ENCODE measurements at places on chromosomes 5 and 9.

GRCh38 chr9:98264516-98264915 lies 9.1 kb upstream of the TBC1D2 start:
- no peak for DNase-seq

DNA sequence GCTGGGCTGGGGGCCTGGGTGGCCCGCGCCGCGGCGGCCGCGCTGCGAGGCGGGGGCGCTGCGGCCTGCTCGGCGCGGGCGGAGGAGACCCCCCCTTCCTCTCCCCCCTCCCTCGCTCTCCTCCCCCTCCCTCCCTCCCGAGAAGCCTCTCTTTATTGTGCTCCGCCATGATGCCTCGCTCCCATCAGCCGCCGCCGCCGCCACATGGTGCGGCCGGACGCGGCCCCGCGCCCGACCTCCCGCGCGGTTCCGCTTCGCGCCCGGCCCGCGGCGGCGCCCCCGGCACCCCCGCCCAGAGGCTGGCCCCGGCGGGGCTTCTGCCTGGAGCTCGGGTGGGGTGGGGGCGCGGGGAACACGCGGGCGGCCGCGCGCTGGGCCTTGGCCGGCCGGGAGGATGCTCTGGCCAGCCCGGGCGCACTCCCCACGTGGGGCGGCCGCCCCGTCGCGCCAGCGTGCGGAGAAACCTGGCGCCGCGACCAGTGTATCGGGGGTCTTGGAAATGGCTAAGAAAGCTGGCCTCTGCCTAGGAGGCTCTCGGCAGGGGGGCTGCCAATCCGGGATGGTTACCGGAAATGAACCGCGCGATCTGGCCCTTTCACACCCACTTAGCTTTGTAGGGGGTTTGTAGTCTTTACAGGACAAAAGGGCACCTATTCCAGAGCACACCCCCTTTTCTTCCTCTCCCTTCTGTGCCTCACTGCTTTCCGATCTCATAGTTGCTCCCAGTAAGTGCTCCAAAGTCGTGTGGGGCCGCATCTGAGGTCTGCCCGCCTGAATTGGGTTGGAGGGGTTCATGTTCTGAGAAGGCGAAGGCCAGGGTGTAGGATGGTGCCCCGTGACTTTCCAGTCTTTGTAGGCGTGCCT lies 1.0 kb downstream of the SET start:
- no peak for DNase-seq

DNA sequence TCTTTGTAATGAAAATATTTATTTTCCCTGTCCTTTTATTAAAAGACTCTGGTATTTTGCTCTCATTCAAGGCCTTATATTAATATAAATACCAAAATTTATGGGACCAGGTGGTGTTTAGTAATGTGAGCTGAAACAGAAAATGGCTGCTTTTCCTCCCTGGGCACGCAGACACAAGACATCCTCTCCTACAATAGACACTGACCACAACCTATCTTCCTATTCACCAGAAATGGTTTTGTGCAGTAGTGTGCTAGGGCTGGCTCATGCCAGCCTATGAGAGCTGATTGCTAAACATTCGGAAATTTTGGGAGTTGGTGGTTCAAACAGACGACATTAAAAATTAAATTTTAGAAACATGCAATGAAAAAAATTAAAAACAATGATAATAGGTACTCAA lies 338.2 kb downstream of the BNC2 start:
- no peak for DNase-seq

DNA sequence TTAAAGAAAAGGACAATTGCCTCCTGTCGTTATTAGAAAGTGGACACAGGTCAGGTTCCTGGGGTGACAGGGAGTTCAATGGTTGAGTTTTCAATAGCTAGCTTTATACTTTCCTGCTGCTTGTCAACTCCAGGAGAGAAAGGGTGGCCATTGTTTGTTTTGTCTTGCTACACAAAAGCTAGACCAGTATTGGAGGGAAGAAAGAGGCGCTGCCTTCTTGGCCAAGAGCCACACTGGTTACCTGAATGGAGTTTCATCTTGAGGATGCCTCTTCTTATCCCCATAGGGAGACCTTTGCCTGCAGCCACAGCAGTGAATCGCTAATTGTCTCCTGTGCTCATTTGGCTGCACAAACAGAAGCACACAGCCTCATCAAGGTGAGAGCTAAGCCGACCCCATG lies 279.4 kb upstream of the GRIA1 start:
- peak; percentile 62 for DNase-seq

DNA sequence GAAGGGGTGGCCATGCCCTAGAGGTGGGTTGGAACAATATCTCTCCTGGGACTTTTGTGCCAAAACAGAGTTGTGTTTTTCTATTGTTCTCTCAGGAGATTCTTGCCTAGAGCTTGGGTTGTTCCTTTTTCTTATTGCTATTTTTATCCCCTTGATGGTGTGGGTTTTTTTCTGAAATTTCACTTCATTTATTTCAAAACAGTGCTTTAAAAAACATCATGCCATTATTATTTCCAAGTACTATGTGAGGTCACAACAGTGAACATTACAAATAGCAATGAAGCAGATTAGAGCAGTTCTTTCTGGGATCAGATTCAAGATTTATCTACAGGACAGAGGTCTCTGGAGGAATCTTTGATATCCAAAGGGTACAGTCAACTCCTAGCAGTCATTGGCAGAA lies 76.6 kb downstream of the ACTBL2 start:
- DNase-seq = no peak

- DNase-seq = no peak
These were observed 78.2 kb downstream of the FAM114A2 start for GRCh38 chr5:153960269-153961215.

GRCh38 chr5:116778032-116778431 lies 203.4 kb upstream of the SEMA6A start:
- no peak for DNase-seq

- no peak for DNase-seq
These were observed at the start of gene PSD2 for GRCh38 chr5:139795074-139796001. Gene PSD2, plus strand, starts transcription at chr5:139795808. Its CDS starts 13,633 bp downstream, at chr5:139809441.

DNA sequence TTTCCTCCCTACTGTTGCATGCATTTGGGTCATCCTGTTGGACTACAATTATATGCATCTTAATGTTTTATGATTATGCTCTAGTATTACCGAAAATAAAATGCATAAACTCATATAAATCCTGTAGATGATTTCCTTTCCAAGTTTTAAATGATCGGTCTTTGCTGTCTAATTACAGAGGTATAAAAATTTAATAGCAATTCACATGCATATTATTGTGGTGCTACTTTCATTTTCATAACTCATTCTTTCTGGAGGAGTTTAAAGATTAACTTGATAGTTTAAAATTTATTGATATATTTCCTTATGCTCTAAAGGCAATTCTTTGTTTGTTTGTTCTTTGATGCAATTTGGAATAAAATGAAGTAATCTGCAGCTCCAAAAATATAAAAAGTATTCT lies 1475.1 kb downstream of the MAT2B start:
- DNase-seq = no peak

- no peak for DNase-seq
These were observed 689 bp upstream of the GLRA1 start for GRCh38 chr5:151925340-151925739.

- DNase-seq = no peak
These were observed 143.9 kb upstream of the FBN2 start for GRCh38 chr5:128681764-128682592.

DNA sequence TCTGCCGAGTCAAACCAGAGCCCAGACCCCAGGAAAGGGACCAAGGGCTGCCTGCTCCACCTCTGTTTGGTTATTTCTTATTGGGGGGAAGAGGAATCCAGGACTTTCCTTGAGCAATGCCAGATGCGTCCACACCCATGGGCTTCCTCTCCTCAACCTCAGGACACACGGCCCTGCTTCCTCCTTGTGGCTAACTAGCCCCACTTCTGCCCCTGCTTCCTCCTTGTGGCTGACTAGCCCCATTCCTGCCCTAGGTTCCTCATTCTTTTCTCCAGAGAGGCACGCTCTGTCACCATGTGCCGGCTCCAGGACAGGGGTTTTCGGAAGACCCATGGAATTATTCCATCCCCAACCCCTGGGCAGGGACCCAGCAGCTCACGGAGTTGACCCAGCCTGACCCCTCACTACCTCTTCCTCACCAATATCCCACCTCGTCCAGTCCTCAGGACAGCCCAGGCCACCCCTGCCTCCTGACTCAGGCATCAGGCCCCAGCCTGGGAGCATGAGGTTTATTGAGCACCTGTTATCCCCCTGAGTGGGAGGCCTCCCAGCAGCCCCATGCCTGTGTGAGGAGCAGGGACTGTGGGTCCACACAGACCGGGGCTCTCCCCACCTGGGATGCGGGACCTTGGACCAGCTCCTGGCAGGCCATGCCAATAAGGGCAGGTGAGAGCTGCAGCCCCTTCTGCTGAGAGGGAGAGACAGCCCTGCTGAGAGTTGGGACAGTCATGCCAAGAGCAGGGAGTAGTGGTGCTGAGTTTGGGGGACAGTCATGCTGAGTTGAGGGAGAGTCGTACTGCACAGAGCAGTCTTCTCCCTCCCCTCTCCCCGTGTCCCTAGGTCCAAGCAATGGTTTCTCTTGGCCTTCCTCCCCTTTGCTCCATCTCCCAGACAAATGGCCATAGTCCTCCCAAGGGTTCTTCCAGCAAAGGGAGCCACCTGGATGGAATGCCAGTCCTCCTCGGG lies 11.8 kb upstream of the FCN1 start:
- DNase-seq = no peak

DNA sequence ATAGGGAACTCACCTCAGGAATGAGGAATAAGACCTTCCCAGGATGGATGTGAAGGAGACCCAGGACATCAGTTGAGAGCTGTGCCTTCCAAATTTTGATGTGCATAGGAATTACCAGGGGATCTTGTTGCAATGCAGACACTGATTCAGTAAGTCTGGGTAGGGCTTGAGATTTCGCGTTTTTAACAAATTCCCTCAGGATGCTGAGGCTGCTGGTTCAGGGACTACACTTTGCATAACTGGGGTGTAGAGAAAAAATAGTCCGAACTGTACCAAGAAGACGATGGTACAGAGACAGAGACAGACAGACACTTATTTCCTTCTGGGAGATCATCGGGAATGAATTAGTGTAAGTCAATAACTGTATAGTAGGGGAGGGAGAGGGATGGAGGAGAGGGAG lies 82.3 kb upstream of the FREM1 start:
- no peak for DNase-seq

Measured in NCI-H187 treated with DMSO at 0.1 percent for 48 hours (cell line).